ENCODE measurements at places on chromosomes 1 and 21.

DNA sequence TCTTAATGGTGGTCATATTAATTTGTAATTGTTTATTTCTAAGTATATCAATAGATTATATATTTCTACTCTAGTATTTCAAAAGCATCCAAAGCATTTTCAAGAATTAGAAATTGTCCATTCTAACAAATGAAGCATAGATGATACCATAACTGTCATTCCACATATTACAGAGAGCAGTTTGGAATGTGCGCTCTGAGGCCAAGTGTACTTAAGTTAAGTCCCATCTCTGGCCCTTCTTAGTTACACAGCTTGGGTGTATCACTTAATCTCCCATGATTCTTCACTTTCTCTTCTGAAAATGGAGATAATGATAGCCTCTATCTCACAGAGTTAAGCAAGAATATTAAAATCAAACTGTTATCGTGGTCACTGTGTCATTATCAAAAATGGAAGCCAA lies 281.1 kb downstream of the MRPL39 start:
- no peak for DNase-seq

DNA sequence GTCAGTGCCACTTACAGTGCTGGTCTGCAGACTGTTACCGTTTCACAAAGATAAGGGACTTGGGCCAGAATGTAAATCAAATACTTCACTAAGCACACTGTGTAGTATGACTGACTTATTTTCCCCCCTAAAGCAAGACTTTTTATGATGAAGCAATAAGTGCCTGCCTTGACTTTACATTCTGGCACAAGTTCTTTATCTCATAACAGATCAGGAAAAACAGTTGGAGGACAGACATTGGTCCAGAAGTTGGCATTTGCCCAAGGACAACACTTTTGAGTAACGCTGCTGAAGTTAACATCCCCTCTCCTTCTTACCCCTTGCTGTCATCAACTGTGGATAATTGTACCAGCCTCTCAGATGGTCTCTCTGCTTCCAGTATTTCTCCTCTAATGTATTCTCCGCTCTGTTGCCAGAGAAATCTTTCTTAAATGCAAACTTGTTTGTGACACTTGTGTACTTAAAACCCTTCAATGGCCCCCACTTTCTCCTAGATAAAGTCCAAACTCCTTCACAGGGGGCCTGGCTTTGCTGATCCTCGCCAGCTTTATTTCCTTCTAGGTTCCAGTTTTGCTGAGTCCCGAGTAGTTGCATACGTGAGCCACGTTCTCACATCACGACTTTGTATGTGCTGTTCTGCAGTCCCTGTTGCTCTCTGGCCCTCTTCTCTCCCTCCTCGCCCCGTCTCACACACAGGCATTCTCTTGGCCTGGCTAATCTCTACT lies 45.7 kb downstream of the S1PR1 start:
- no peak for DNase-seq

DNA sequence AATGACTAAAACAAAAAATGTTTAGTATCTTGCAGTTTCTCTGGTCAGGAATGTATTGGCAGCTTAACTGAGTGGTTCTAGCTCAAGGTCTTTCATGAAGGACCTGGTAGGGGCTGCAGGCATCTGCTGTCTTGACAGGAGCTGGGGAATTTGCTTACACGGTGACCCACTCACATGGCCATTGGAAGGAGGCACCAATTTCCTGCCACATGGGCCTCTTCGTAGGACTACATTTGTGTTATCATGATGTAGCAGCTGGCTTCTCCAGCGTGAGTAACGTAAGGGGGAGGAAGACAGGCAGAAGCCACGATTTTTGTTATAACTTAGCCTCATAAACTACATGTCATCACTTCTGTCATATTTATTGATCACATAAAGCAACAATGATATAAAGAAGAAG lies 376.3 kb downstream of the AMY1C start:
- no peak for DNase-seq

DNA sequence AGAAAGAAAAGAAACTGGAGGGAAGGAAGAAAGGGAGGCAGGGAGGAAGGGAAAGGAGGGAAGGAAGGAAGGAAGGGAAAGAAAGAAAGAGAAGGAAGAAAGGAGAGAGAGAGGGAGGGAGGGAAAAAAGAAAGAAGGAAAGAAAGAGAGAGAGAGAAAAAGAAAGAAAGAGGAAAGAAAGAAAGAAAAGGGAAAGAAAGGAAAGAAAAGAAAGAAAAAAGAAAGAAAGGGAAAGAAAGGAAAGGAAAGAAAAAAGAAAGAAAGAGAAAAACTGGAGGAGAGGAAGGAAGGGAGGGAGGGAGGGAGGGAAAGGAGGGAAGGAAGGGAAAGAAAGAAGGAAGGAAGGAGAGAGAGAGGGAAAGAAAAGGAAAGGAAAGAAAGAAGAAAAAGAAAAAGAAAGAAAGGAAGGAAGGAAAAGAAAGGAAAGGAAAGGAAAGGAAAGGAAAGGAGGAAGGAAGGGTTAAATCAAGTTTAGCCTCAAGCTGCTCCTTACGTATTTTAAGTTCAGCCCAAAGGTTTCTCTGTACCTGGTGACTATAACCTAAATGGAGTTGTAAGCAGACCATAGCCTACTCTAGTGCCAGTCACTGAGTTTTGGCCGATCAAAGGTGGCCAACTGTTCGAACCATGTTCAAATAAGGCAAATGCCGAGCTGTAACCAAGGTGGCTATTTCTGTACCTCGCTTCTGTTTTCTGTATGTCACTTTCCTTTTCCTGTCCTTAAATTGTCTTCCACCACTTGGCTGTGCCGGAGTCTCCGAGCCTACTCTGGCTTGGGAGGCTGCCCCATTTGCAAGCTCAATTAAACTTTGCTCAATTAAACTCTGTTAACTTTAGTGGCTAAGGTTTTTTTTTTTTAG lies 37.8 kb upstream of the TMPRSS2 start:
- no peak for DNase-seq

GRCh38 chr1:2948751-2949680 lies 72.3 kb upstream of the ACTRT2 start:
- no peak for DNase-seq

DNA sequence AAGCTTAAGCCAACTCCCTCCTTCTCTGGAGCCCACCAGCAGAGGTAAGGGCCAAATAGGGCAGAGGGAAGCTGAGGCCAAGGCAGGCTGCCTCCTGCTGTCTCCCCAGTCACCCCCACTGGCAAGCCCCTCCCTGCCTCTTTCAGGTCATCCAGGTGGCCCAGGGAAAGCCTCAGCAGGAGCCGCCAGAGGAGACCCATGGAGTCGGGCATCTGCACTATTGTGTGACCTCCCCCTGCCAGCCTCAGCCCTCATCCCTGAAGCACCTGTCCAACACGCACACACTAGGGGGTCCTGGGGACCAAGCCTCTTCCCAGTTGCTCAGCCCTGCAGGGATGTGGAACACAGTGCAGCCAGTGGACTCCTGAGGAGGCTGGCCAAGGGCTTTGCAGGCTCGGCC lies 5.3 kb upstream of the NAXE start:
- DNase-seq, result no peak
